ENCODE measurements at places on chromosomes 13 and 19.
A peak's percentile ranks its signal among the peaks of the same experiment; 100 is the strongest.

DNA sequence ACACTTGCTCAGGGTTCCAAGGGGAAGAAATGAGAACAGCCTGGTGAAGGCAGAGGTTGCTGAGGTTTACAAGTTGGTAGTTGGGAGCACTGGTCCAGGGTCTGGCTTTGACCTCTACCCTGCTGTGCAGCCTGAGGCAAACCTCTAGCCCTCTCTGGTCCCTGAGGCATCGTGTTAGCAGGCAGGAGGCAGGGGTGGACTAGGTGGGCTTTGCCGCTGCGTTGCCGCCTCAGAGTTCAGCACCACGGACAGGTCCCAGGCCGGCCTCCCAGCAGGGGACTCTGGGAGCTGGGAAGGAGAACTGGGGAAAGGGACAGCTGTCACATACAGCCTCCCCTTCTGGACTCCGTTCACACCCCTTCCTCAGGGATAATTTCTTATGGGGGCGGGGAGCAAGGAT, 3.1 kb downstream of the NCAN start:
- DNase-seq = no peak

DNA sequence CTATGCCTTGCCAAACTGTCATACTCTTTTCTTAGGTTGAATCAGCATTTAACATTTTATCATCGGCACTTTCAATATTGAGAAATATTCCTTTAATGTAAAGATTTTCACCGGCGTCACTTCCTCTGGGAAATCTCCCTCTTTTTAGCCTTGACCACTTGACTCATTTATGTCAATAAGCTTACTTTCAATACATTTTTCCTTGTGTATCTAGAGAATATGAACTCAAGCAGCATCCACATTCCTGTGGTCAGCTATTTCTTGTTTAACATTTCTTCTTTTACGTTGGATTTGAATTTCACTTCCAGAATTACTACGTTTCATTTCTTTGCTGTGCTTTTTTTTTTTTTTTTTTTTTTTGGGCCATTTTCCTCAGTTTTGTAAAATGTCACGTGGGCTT, 271.2 kb upstream of the HTR2A start:
- DNase-seq = no peak

GRCh38 chr19:15555759-15556633, 47.7 kb downstream of the CYP4F22 start:
- DNase-seq = peak; percentile 93

GRCh38 chr13:109028624-109029023, 399.2 kb downstream of the MYO16 start:
- DNase-seq = no peak
